Cardiac septum (tissue), 1 donor: ENCODE measurements at places on chromosomes 6 and 20.
A peak's percentile ranks its signal among the peaks of the same experiment; 100 is the strongest.

DNA sequence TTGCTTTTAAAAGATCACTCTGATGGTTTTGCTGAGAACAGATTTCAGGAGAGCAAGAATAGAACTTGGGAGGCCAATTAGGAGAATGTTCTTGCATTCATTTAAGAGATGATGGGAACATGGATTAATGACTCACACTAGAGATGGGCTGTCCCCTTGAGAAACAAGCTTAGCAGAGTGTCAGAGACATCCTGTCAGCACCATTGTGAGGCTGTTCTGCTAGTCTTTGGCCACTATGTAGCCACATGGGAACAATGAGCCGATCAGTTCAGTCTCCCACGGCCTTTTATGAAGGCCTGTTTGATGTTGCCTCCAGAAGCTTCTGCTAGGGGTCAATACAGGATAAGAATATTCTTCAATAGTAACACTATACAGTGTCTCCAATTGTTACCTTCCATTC is 113.0 kb upstream of the EYA4 start:
- DNase-seq: no peak

GRCh38 chr6:27662769-27663168 is 189.9 kb upstream of the ZNF184 start:
- no peak for DNase-seq

- no peak for DNase-seq
Observed at GRCh38 chr6:132084811-132085509, 133.8 kb upstream of the CCN2 start.

DNA sequence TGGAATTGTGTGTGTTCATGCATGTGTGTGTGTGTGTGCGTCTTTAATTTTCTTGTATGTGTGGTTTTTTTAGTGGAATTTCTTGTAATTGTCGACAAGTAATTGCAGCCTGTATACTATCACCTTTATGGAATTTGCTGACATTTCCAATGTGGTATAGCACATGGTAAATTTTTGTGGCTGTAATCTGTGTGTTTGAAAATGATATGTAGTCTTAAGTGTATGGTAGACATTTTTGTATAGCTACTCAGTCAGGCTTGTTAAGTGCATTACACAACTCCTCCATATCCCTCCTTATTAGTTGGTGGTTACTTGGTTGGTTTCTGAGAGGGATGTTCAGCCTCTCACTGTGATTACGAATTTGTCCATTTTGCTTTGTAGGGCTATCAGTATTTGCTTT is 384.5 kb upstream of the HSF2 start:
- no peak for DNase-seq

GRCh38 chr6:137571854-137572253 is 77.7 kb upstream of the OLIG3 start:
- no peak for DNase-seq

DNA sequence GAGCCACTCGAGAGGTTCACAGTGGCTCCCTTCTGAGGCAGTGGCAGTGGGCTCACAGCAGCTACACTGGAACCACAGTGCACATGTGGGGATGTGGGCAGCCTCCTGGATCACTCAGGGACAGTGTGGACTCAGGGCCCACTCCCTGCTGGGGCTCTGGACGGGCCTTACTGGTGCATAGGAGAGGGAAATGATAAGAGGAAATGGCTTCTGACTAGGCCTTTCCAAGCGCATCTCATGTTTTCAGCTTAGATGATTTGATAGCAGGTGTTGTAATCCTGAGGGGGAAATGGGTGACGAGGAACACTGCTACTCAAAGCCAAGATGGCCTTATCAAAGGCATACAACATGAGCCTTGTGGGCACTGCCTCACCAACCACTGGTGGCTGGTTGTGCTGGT is 44.0 kb downstream of the PANK2 start:
- no peak for DNase-seq

DNA sequence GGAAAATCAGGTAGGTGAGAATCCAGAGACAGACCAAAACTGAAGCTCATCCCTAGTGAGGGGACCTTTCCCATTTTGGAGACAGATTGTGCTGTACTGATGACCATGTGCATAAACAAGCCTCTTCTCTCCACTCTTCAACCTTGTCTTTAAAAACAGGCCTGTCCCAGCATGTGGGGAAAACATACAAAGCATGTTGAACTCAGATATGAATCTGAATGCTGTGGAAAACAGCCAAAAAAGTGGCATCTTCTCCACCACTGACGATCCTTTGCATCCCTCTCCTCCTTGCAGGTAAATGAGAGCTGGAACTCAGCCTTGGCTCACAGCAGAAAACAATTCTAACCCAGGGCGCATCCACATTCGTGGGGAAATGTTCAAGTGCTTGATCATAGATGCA is 123.7 kb upstream of the FOXQ1 start:
- no peak for DNase-seq

DNA sequence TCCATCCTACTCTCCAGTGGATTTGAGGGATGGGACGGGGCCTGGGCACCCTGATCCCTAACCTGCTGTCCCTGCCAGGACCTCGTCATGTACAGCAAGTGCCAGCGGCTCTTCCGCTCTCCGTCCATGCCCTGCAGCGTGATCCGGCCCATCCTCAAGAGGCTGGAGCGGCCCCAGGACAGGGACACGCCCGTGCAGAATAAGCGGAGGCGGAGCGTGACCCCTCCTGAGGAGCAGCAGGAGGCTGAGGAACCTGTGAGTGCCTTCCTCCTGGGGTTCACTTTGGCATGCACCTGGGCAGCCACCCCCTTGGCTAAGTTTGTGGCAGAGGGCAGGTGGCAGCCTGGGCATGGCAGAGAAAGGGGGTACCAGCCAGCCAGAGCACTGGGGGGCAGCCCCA is 5.7 kb downstream of the CDC25B start:
- DNase-seq: no peak

GRCh38 chr6:46296586-46296985 is 125.8 kb upstream of the ENPP5 start:
- DNase-seq: no peak

- no peak for DNase-seq
Observed at GRCh38 chr6:36760685-36761435, 63.2 kb downstream of the RAB44 start.

DNA sequence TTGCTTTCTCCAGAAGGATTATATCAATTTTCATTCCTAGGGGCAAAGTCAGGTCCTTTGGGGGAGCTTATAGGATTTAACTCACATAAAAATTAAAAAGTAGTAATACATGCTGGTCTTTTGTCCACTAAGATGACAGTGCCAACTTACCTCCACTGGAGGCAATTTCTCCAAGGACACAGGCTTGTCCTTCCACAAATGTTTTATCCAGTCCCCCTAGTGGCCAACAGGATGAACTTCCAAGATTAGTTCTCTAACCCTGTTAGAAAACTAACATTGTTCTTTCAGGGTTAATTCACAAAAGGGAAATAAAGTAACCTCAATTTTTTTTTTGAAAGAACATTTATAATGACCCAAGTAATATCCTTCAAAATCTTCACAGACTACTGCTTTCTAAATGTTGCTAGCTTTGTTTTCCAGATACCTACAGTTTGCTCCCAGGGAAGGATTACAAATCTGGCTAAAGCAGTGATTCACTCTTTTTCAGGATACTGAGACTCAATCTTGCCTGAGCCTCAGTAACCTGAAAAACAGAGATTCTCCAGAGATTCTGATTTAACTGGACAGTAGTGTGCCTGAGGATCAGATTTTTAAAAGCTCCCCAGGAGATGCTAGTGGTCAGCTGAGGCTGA is 31.7 kb upstream of the UBR2 start:
- no peak for DNase-seq

- DNase-seq: no peak
Observed at GRCh38 chr6:123804014-123804786, 535 bp downstream of the NKAIN2 start.

GRCh38 chr6:152301021-152301764 is 336.0 kb downstream of the SYNE1 start:
- DNase-seq: no peak

- DNase-seq: no peak
Observed at GRCh38 chr6:53984163-53984562, 127.1 kb upstream of the MLIP start.

DNA sequence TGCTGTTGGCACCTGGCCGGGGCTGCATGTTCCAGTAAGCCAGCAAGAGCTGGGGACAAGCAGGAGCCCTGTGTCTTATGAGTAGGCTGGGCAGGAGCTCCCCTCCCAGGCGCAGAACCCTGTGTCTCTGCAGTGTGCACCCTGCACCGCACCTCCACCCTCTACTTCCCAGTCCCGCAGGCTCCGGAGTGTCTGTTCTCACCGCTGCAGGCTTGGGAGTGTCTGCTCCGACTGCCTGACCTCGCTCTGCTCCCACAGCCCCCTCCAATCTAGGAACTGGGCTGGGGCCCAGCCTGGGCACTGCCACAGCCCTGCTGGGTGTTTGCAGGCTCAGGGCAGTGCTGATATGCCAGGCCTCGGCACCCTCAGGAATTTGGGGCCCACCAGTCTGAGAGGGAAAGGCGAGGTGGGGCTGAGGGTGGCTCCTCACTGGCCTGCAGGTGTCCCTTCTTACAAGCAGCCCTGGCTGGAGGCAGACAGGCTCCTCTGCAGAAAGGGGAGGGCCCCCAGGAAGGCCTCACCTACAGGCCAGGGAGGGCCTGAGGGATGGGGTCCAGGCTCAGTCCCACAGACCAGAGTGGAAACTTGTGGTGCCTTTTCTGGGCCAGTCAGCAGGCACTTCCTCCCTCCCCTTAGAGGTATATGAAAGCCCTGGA is 871.6 kb upstream of the GJE1 start:
- DNase-seq: no peak

DNA sequence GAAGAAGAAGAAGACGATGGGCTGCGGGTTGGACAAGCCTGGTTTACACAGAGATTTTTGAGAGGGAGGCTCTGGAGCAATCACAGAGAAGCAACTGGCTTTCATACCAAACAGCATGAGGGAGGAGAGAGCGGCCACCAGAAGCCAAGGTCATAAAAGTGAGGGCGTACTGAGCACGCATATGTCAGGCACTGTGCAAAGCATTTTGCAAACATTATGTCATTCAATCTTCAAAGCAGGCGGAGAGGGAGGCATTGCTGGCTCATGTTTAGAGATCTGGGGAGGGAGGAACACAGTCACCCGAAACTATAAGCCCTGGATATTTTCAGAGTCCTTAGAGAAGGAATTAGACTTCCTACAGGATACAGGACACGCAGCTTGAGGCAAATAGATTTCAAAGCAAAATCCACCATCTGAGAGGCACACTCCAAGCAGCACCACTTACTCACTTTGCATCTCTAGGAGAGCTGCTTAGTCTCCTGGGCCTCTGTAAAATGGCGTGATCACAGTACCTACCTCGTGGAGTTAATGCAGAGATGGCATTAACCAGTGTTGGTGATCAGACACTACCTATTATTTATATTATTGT is 24.6 kb downstream of the RAMACL start:
- DNase-seq: no peak

DNA sequence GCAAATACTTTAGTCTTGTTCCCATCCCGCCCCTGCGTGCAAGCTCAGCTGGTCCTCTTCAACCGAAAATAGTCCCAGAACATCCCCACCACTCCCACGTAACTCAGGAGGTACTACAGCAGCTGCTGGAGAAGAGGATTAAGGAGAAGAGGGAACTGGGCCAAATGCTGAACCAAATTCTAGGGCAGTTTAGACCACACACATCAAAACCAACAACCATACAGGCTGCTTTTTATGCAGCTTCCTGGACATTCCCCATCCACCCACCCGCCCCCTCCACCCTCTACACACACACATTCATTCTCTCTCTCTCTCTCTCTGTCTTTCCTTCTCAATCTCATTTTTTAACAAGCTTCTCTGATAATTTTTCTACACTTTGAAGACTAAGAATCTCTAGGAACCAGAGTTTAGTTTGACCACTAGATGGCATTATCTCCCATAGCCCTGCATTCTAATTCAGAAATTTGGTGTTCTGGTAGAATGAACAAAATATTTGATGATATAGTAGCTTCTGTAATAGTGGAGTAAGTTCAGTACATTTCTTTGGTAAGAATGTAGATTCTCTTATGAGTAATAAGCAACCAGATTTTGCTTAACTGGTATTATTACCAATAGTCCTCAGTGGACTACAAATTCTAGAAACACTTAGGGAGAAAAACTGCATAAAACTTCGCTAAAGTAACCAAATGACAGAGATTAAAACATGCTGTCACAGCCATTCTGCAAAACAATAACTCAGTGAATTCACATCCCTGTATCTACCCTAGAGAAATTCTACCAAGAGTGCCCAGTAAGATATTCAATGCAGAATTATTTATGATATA is 52.1 kb upstream of the BEND6 start:
- no peak for DNase-seq

DNA sequence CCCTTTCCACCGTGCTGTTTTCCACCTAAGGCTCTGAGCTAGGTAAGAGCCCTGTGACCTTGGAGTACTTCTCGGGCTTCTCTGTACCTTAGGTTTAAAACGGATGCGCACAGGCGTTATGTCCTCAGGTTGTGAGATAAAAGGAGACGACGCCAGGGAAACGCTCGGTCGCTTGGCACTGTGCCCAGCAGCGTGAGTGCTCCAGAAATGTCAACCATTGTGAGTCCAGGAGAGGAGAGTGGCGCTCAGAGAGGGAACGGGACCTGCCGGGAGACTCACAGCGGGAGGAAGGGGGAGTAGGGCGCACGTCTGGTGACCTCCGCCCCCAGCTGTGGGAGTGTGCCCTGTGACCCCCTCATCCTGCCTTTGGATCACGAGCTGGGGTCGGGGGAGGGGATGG is 33.8 kb upstream of the SCRT2 start:
- DNase-seq: peak; percentile 76

DNA sequence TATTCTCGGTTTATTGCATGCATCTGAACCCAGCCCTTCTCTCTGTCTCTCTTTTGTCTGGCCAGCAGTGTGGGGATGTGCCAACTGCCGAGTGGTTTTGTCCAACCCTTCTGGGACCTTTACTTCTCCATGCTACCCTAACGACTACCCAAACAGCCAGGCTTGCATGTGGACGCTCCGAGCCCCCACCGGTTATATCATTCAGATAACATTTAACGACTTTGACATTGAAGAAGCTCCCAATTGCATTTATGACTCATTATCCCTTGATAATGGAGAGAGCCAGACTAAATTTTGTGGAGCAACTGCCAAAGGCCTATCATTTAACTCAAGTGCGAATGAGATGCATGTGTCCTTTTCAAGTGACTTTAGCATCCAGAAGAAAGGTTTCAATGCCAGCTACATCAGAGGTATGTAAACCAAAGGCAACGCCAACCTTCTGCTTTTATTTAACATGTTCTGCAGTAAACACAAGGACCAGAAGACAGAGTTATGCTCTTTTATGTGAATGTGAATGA is 65.8 kb downstream of the ADGRG6 start:
- no peak for DNase-seq

DNA sequence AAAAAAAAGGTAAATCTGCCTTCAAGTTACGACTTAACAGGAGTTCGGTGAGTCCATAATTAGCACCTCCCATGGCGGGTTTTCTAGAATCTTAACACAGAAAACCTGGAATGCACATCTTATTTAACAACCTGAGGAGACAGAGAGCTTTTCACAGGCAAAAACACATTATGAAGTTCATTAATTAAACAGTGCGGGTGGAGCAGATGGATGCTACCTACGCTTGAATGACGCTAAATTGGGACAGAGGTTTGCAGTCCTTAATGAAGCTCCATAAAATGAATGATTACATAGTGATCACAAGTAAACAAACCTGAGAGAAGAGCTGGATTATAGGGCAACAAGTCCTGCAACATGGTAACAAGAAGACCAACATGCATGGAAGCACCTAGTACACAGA is 81.0 kb downstream of the INSM1 start:
- no peak for DNase-seq

- no peak for DNase-seq
Observed at GRCh38 chr20:39016041-39016440, 53.9 kb downstream of the DHX35 start.
